ENCODE measurements at places on chromosomes 5 and 9.
A peak's percentile ranks its signal among the peaks of the same experiment; 100 is the strongest.

GRCh38 chr5:168978500-168978899 lies 322.4 kb downstream of the SLIT3 start:
- DNase-seq: no peak

DNA sequence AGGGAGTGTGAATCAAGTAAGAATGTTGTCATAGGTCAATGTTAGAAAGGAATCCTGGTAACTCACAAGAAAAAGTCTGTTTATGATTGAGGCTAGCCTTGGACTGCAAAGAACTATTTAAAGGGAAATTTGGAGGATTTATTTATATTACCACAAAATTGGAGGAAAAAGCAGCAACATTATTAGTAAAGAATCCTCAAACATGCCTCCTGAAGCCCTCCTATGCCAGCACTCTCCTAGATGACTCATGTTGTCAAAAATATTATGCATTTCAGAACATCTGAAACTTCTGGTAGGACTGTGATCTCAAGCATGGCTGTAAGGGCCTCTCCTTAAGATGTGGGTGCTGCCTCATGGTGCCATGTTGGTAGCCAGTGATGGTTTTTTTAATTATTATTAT lies 628.5 kb downstream of the CHSY3 start:
- DNase-seq: no peak

DNA sequence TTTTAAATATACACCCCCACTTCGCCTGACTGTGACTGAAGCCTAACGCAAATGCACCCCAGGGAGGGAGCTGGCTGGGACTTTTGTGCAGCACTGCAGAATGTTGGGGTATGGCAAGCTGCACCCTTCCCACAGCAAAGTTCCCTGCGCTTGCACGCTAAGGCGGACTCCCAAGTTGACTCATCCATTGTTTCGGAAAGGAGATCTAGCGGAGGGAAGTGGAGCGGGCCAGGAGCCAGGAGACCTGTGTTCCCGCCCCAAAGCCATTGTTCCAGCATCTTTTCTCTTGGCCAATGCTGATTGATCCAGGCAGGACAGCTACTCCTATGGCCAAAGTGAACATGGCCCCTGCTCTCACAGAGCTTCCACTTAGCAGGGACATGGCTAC lies 202.9 kb downstream of the AOPEP start:
- DNase-seq: no peak

GRCh38 chr9:91341258-91341746 lies 20.4 kb downstream of the AUH start:
- no peak for DNase-seq

DNA sequence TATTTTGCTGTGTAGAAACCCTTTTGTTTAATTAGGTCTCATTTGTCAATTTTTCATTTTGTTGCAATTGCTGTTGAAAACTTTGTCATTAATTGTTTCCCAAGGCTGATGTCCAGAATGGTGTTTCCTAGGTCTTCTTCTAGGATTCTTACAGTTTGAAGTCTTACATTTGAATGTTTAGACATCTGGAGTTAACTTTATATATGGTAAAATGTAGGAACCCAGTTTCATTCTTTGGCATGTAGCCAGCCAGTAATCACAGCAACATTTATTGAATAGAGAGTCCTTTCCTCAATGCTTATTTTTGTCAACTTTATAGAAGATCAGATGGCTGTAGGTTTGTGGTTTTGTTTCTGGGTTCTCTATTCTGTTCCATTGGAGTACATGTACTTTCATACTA lies 1290.8 kb upstream of the CDH9 start:
- no peak for DNase-seq

DNA sequence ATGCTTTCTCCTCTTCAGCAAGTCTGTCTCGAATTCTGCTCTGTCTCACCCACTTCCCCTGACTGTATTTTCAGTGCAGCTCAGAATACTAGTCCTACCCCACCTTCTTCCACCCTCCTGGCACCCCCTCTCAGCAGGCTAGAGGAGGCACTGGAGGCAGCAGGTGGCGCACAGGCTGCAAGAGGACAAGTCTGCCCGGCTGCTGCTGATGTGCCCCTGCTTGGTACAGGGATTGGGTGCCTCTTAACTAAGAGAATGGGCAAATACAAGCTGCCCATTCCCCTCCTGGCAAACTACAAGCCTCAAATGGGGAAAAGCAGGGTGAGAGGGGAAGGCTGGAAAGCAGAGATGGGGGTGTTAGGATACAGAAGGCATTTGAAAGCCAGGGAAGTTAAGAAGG lies 5.1 kb downstream of the TLN1 start:
- DNase-seq: peak; percentile 38

- DNase-seq: peak; percentile 44
These were observed 29.3 kb downstream of the CDHR2 start for GRCh38 chr5:176578391-176578808.

GRCh38 chr5:72368271-72368670 lies 48.1 kb downstream of the PTCD2 start:
- DNase-seq: no peak

DNA sequence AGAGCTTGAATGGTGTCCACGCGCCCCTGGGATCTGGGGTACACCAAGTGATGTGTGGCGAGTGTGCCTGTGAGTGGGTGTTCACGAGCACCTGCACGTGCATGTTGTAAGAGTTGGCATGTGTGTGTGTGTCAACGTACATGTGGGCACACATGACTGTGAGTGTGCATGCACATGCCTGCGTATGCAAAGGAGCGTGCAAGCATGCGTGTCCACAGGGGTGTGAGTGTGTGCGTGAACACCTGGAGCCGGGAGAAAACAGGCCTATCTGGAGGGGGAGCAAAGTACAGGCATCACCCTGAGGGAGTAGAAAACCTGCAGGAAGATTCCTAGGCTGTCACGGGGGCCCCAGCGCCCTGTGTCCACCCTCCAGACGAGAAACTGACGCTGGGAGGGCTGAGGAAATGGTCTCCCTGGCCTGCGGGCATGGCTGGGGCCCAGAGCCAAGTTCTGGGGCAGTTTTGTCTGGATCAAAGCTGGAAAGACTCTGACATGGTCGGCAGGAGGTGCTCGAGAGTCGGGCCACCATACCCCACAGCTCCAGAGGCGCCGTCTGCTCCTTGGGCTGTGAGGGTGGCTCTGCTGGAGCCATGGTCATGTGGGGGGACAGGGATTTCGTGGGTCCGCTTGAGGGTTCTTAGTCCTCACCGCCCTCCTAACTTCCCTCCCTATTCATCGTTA lies 31.8 kb downstream of the PTGES start:
- DNase-seq: no peak

- DNase-seq: no peak
These were observed 68.8 kb upstream of the HTR4 start for GRCh38 chr5:148723143-148723542.

DNA sequence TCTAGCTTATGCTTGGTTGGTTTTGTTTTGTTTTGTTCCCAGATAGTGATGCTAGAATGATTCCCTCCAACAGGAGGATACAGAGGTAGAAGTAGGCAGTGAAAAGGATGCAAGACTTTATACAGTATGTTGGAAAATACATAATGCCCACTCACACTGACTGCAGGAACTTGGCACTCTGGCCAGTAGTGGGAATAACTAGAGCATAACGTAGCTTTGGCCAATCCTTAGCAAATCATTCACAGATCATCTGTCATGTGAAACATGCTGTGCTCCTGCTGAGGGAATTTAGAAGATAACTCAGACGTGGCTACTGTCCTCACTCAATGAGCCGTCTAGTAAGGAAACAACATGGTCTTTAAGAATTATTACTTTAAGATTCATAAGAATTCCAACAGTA lies 13.5 kb downstream of the CFAP90 start:
- no peak for DNase-seq

- no peak for DNase-seq
These were observed 1.0 kb downstream of the NIPSNAP3A start for GRCh38 chr9:104748359-104749031.

DNA sequence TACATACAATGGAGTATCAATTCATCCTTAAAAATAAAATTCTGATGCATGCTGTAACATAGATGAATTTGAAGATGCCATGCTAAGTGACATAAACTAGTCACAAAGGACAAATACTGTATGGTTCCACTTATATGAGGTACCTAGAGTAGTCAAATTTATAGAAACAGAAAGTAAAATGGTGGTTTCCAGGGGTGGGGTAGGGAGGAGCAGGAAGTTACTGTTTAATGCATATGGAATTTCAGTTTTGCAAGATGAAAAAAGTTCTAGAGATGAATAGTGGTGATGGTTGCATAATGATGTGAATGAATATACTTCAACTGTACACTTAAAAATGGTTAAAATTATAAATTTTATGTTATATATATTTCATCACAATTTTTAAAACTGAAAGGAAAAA lies 57.3 kb upstream of the FNIP1 start:
- DNase-seq: no peak

- no peak for DNase-seq
These were observed 57.7 kb downstream of the RETREG1 start for GRCh38 chr5:16558984-16559629.

GRCh38 chr5:158265931-158266700 lies 407.2 kb upstream of the CLINT1 start:
- DNase-seq: no peak

- no peak for DNase-seq
These were observed 182.4 kb downstream of the CCDC171 start for GRCh38 chr9:15735083-15735857.

- no peak for DNase-seq
These were observed 108.2 kb upstream of the TNC start for GRCh38 chr9:115226152-115226551.

DNA sequence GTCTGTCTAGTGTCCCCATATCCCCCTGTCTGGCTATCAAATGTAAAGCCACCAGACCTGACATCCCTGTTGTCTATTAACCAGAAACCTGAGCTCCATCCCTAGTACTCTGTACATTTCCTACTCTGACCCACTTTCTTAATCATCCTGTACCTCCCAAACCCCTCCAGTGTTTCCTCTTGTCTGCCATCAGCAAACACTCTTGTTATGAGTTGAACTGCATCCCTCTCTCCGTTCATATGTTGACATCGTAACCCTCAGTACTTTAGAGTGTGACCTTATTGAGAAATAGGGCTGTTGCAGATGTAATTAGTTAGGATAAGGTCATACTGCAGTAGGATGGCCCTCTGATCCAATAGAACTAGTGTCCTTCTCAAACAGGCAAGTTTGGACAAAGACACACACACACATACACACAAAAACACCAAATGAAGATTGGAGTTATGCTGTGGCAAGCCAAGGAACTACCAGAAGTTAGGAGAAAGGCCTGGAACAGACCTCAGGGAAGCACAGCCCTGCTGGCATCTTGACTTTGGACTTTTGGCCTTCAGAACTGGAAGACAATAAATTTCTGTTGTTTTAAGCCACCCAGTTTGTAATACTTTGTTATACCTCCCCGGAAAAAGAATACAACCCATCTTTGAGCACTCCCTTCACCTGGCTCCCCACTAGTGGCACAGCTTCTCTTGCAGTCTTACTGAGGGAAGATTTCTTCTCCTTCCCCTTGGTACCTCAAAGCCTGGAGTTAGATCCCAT lies 180.0 kb upstream of the PTGER4 start:
- DNase-seq: no peak

DNA sequence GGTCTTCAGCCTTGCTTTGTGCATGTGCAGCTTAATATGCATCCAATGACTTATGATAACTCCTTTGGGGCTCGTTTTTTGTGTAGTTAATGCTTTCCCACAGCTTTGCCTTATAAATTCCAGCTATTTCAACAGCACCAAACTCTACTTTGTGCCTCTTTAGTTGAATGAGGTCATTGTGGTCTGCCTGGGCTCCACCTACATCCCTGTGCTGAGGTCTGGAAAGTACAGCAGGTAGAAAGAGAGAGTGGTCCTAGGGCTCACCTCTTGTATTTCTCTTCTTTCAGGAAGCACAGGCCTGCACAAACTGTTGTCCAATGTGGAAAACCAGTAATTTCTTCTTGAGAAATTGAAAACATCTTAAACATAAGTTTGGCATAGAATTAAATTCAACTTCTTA lies 167.2 kb downstream of the XRCC4 start:
- DNase-seq: no peak

Data from stimulated activated CD4-positive, alpha-beta T cell treated with anti-CD3 and anti-CD28 coated beads, Interleukin-2, amount 100 ng/mL, for 24 hours (primary cell).